ENCODE measurements at places on chromosomes 4 and X.

- no peak for DNase-seq
Measured at GRCh38 chr4:88605736-88606135, 13.5 kb downstream of the HERC3 start.

DNA sequence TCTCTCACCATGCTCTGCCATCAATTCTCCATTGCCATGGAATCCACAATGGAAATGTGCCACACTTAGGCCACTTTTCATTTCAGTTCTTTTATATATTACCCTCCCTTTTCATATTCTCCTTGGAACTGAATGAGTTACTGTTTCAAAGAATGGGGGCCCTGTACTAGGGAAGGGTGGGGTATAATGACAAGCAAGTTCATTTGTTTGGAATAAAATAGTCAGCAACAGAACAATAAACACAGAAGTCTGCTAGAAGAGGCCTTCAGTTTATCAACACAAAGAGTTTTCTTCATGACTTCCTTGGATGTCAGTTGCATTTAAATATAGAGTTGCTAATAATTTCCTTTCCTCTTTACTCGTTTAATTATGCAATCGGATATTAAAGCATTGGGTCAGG lies 478.3 kb upstream of the FTHL17 start:
- peak; percentile 3 for DNase-seq

DNA sequence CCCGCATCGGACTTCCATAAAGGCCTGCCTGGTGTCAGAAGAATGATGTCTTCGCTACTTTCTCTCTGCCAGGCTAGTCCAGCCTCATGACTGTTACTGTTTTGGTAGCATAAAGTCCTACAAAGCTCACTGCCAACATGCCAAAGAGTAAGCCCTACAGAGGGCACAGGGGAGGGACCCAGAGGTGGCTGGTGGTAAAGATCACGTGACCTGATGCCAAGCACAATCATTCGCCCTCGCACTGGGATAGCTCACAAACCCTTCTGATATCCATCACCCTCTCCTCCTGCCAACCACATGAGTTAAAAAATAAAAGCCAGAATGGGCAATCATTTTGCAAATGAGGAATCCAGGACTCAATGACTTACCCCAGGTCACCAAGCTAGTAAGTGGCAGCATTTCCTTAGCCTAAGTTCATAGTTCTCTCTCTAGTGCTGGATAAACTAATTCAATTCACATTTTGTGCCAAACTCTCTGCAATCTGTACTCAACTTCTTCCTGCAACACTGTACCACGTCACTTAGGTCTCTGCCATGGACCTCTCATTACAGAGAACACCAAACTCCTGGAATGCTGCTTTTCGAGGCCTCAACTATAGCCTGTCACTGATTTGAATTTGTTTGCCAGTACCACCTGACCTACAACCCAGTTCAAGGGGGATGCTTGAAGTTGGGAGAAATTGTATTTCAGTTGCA lies 178.1 kb downstream of the SH3KBP1 start:
- no peak for DNase-seq

DNA sequence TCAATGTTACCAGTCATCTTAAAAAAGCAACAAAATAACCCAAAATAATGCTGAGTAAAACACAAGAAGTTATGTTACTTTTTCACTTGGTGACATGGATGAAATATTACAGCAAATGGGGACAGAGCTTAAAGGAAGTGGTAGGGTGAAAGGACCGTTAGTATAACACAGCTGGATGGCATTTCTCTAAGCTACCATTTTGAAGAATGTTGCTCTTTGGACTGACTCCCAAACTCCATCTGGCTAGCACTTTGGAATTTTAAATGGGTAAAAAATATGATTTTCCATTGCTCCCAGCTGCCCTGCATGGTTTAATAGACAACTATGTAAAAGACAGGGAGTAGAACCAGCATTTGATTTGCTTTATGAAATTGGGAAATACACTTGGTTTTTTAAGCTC lies 27.6 kb downstream of the CLCN5 start:
- DNase-seq: no peak

- peak; percentile 53 for DNase-seq
Measured at GRCh38 chr4:1015179-1015578, 3.8 kb downstream of the FGFRL1 start.

GRCh38 chr4:168408620-168409019 lies 71.7 kb downstream of the DDX60L start:
- no peak for DNase-seq

GRCh38 chr4:155545456-155545855 lies 121.2 kb upstream of the GUCY1A1 start:
- DNase-seq: no peak

GRCh38 chr4:155822572-155822971 lies 43.5 kb downstream of the ASIC5 start:
- no peak for DNase-seq

- DNase-seq: peak; percentile 96
Measured at GRCh38 chr4:143335979-143336780, 496 bp upstream of the GAB1 start.

DNA sequence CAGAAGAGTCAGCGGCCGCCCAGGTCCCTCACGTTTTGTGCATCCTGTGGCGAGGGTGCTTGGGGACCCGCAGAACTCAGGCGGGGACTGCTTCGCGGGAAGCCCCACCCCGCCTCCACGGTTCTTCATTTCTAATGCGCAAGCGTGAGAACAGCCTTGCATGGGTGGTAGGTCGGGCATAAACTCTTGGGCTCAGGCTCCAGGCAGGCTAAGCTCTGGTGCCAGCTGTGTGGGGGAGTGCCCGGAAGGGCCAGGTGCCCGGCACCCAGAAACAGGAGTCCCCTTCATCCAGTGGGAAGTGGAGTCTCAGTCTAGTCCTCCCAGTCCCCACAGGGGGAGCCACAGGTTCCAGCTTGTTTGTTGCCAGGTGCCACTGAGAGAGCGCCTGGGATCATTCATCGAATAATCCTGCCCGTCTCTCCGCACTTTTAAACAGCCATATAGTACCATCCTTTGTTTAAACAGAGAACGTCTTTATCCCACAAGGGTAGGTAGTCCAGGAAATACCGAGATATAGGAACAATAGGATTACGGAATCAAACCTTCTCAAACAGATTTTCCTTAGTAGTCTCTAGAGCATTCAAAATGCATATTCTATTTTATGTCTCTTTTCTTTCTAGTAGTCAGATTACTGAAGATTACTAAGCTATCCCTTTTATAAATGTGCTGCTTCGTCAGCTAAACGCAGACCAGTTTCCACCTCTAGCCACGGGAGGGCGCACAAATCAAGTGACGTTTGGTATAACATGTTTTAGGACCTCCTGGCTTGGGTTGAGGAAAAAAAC lies 12.7 kb upstream of the RBBP7 start:
- peak; percentile 68 for DNase-seq

- DNase-seq: no peak
Measured at GRCh38 chr4:57020467-57021101, 41.9 kb downstream of the POLR2B start.

DNA sequence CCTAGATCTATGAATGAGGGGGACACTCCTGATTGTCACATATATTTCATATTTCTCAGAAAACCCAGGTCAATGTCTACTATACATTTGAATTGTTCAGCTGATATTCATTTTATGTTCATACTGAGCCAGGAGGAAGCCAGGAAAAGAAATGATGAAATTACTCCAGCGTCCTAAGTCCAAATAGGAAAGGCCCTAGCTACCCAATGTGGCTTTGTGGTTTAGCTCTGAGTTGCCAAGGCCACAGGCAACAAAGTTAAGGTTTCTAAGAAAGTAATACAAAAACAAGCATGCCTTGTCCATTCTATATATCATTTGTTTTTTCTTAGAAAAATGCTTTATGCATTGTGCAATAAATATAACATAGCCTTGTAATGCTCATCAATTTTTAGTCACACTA lies 4.5 kb upstream of the CSN2 start:
- no peak for DNase-seq

DNA sequence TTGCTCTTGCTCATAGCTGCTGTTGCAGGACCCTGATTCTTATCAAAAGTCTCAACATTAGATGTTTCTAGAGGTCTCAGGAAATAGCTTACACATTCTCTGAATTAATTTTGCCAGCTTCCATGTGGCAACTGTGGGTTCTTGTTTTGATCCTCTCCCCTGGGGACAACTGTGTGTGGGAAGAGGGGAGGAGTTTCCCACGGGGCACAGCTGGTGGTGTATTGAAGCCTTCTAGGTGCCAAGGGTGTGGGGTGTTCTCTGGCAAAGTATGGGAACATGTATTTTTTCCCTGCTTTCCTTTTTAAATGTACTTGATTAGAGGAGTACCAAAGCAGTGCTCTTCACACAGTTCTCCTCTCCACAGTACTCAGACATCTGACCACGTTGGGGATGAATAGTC lies 212.7 kb downstream of the RPA4 start:
- DNase-seq: no peak

GRCh38 chr4:37516057-37516775 lies 170.0 kb downstream of the RELL1 start:
- DNase-seq: no peak

DNA sequence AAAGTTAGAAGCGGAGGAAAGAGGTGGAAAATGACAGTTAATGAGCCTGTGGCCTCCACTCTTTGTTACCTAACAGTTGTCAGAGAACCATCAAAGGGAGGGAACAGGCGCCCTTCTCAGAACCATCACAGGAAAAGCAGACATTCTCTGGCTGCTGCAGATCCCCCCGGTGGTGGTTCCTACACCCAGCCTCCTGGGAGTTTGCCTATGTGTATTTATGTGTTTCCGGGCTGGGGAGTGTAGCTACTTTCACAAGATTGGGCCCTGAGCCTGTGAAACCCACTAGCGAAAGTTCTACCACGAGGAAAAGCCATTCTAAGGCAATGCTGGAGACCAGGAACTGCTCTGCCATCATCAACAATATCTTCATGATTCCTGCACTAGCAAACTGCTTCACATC lies 52.7 kb upstream of the BCOR start:
- DNase-seq: no peak

DNA sequence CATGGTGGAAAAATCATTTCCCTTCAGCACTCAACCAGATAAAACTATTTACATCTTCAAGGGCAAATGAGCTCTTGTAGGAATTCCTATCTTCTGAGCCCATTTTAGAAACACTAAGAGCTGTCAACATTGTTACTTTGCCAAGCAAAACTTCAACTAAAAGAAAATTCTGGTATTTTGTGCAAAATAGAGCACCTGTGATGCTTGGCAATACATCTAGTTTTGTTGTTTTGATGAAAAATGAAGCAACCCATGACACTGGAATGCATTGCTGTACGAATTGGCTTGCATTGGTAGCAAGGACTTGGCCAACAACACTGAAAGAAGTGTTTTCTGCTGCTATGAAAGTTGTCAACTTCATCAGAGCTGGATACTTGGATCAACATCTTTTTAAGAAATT lies 194.4 kb downstream of the COX18 start:
- no peak for DNase-seq

DNA sequence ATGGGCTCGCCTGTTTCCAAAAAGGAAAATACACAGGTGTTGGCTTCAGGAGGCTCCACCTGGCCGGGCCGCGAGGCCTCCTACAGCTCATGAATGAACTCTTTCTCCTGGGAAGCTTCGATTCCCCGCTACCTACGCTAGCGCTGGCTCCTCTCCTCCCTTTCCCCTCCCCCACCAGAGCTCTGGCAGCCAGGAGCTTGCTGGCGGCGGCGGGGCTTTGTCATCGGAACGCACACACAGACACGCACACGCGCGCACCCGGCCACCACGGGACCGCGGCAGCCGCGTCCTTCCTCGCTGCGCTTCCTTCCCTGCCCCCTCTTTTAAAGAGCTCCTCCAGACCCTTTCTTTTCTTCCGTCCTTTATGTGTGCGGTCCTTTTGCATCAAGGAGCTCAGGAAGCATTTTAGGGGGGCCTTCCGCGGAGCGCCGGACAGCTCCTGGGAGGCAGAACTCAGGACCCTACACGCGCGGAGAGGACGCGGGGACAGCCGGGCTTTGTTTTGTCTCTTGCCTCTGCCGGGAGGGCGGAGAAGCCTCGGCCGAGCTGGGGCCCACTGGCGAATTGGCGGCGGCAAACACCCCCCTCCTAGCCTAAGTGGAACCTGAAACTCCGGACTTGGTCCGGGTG lies 70.2 kb upstream of the BCOR start:
- DNase-seq: no peak

DNA sequence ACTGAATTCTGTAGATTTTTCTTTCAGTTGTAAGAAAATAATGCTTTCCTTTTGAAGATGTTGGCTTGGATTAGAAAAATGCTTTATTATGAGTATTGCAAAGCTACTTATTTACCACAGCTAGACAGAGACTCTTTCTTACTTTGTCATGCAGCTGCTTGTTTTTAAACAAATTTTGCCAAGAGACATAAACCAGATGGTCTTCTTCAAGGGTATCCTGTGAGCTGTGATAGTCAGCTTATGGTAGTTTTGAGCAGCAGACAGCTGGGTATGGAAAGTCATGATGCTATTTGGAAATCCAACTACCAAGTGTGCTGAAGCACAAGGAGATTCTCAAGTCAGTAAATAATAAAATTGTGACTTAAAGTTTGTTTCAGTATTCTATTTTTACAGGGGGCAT lies 941.5 kb downstream of the DMD start:
- no peak for DNase-seq

DNA sequence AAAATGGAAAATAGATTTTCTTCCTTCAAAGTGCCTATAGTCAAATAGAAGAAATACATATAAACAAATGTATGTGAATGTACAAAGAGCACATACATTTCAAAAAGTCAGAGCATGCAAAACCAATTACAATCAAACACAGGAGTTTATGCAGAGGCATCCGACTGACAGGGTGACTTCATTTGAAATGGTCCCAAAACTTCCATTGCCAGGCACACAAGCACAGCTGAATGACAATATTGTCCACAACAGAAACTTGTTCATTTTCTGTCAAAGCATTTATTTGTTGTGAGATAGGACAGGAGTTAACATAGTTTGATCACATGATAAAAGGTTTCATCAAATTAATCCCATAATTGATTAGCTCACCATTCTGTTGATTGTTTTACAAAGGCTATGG lies 96.4 kb upstream of the TTC29 start:
- DNase-seq: no peak

DNA sequence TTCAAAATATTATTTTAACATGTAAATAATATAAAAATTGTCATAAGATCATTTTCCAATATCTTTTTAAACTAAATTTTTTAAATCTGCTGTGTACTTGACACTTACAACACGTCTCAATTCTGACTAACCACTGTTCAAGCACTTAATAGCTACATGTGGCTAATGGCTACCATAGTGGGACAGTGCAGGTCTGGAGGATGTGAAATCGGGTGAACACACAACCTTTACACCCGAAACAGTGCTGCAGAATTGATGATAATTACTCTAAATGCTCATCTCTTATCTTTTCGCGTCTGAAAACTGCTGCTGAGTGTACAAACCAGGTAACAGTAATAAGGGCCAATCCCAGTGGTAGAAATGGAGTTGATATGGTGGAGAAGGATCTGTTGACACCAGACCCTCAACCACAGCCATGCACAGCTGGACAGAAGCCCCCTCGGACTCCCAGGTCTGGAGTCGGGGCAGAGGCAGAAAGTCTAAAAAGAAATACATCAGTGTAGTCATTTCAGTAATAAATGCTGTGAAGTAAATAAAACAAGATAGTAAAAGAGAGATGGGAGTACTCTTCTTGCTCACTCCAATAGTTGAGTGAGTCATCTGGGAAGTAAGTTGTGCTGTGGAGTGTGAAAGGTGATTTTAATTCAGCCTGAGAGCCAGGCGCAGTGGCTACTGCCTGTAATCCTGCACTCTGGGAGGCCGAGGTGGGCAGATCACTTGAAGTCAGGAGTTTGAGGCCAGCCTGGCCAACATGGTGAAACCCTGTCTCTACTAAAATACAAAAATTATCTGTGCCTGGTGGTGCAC lies 150.0 kb downstream of the CBR4 start:
- no peak for DNase-seq

All from midbrain (tissue), 1 donor.